DMS79 treated with DMSO at 0.1 percent for 48 hours (cell line): ENCODE measurements at places on chromosomes 6 and 20.

DNA sequence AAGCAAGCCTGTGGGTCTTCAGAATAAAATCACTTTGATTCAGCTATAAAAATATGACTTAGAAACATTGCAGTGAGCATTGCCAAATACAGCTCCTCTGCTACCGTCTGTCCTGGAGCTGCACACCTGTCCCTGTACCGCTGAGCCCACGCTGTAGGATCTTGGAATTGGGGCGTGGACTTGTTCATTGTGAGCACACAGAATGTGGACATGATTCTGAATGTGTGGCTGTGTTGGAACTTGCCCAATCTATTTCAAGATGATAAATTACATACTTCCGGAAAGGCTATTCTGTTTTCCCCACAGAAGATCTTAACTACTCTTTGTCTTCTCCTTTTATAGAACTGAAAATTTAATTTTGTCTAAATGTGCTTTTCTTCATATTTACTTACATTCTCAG, 107.3 kb downstream of the UST start:
- DNase-seq = peak; percentile 25

DNA sequence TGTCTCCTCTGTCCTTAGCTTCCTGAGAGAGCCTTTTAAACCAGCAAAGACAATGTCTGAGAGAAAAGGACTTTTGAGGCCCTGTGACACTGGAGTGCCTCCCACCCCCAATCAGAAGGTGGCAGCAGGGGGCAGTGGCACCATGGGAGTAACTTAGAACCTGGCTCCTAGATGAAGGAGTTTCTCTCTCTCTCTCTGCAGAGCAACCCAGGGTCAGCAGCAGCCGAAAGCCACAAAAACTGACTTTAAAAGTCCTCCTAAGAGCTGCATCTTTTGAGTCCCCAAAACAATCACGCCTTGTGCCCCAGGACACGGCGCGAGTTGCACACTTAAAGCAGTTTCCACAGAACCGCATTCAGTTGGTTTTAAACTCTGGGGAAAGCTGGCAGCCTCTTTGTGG, 5.3 kb upstream of the TCP11 start:
- peak; percentile 33 for DNase-seq

DNA sequence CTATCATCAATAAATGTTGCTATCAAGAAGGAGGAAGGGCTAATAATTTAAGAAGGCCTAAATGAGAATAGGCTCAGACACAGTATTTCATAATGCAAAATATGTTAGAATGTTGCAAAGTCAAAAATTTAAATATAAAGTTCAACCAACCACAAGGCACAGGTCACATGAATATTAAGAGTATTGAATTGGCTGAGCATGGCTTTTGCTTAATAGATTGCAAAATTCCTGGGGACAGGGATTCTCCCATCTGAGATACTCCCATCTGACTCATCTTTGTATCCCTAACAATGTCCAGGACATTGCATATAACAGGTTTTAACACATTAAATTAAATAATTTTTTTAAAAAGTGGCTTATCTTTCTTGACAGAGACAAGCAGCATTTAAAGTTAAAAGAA, 32.9 kb upstream of the UTRN start:
- DNase-seq = no peak

- DNase-seq = no peak
These were observed 456.4 kb upstream of the MANEA start for GRCh38 chr6:95120984-95121383.

GRCh38 chr6:7188492-7188891, 80.7 kb downstream of the RREB1 start:
- DNase-seq = no peak

DNA sequence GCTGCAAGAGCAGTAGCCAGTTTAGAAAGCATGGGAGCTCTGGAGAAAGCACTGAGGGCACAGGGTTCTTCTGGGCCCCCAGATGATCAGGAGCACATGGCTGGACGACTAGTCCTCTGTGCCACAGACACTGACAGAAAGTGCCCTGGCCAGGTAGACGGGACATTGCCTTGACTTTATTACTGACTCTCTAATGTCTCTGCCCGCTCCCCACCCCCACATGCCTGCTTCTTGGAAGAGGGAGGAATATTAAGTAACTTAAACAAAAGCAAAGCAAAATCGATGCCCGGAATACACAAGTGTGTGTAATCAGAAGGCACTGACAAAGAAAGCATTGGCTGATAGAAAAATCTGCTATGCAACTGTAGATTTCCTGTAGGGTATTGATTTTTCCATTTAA, 99.3 kb downstream of the SOBP start:
- DNase-seq = no peak

DNA sequence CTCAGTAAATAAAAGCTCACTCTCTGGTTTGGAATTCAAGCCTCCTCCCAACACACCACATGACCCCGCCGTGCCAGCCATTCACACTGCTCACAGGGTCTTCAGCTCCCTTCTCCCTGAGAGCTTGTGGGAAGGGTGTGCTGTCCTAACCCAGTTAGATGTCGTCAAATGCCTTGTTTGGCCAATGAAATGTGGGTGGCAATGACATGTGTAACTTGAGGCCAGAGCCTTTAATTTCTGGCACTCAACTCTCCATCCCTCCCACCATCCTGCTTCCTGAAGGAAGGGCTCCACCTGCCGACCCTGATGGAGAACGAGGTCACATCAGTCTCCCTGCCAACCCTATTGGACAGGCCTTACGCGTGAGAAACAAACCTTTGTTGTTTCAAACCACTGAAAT, 224.5 kb upstream of the AGPAT4 start:
- DNase-seq = no peak

DNA sequence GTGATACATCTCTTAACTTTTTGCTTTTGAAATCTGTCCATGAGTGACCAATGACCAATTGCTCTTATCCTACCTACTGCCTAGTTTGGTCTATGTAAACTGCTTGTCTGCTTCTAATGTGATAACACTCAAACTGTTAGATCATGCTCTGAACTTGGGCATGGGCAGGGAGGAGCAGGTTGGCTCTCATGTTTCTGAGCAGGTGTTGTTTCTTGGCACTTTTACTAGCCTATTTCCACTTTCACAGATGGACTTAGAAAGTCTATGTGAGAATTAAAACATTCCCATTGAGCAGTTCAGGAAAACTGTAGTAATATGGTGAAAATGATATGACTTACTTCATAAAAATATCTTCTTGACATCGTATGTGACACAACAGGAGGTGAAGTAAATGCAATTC, 538.4 kb downstream of the HACE1 start:
- no peak for DNase-seq

- DNase-seq = no peak
These were observed 84.0 kb downstream of the ESR1 start for GRCh38 chr6:151891524-151891923.

DNA sequence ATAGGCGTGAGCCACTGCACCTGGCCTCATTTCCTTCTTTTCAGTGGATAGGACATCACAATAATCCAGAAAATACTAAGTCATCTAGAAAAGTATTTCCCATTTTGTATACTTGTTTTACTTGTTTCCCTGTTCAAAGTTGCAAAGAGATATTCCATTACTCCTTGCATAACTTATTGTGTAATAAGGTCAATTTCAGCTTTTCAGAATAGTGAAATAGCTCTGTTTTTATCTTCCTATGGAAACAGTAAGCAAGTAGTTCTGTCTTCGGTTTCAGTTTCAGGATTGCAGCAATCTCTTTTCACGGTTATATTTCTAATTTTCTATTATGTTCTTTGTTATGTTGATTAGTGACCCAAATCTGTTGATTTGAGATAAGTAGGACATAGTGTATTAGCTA, 6.0 kb downstream of the STX11 start:
- DNase-seq = no peak

DNA sequence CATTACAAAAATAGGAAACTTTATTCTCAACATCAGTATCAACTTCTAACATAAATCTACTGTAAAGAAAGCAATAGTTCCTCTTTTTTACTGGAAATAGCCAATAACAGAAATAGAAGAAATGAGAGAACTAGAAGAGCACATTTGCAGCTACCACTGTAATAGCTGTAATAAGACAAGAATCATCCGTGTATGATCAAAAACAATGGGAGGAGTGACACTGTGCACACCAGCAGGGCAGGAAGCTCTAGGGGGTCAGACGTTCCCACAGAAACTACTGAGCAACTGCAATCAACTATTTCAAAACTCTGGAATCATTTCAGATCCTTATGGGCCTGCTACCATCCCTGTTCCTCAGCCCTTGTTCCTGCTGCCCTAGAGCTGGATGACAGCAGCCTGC, 43.7 kb downstream of the NINL start:
- DNase-seq = no peak

- no peak for DNase-seq
These were observed 435 bp downstream of the KIFC1 start for GRCh38 chr6:33391922-33392594.

DNA sequence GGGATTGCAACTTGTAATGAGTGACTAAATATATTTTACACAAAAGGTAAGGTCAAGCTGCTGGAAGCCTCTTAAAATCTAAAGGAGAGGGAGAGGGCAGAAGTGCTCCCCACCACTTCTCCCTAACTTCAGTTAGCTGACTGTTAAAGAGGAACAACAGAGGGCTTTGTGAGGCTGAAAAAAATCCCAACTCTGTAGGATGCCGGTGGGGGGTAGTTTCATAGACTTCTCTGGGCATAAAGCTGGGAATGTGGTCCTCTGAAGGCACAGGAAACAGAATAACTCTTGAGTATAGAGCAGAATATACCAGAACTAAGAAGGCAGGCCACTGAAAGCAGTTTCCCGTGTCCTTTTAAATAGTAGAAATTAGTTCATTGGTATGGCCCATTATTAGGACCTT, 71.6 kb downstream of the KIF6 start:
- no peak for DNase-seq

- DNase-seq = no peak
These were observed 55.4 kb upstream of the MOXD1 start for GRCh38 chr6:132456700-132457143.

DNA sequence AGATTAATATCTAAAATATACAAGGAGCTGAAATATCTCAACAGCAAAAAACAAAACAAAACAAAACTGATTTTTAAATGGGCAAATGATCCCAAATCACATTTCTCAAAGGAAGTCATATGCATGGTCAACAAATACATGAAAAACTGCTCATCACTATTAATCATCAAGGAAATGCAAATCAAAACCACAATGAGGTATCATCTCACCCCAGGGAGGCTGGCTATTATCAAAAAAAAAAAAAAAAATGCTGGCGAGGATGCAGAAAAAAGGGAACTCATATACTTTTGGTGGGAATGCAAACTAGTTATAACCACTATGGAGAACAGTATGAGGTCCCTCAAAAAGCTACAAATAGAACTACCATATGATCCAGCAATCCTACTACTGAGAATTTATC, 34.6 kb downstream of the REPS1 start:
- no peak for DNase-seq

- no peak for DNase-seq
These were observed 246.7 kb downstream of the SOD2 start for GRCh38 chr6:159446340-159446739.

- no peak for DNase-seq
These were observed 155.7 kb upstream of the CDYL start for GRCh38 chr6:4620284-4621151.

DNA sequence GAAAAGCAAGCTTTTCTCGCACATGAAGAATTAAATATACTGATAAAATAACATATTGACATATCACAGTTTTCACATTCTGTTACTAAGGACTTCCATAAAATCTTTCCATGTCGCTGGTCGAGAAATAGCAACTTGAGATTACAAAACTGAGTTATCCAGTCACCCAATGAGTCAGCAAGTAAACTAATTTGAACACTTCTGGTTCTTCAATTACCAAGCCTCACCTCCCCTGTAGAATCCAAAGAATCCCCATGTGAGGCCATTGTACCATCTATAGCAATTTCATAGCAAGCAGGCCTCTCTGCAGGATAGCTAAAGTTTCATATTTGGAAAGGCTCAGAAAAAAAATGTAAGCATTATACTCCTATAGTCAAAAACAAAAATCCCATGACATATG, 87.3 kb downstream of the PKHD1 start:
- DNase-seq = no peak

DNA sequence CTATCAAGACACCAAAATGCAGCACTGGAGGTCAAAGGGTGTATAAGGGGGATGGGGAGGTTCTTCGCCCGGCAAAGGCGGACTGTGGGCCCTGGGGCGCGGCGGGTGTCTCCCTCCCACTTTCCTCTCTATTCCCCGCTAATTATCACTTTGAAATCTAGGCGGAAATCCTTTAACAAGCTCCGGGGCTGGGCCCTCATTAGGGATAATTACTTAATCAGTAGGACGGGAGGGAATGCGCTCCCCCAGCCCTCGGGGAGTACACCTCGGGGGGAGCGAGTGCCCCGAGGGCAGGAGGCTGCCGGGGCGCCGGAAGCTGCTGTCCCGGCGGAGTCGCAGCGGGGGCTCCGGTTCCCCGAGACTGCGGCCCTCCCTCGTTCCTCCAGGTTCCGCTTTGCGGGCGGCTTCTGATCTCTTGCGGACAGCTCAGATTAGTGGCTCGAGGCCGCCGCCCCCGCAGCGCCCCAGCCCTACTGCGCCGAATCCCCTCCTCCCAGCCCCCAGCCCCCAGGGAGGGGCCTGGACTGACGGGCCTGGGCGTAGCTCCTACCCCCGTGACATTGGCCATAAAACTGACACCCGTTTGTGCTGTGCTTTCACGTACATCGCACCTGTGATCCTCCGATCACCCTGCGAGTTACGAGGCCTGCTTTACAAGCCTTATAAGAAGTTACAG, 14.7 kb downstream of the MUCL3 start:
- no peak for DNase-seq

GRCh38 chr6:11197175-11197536, 35.3 kb downstream of the NEDD9 start:
- DNase-seq = no peak

DNA sequence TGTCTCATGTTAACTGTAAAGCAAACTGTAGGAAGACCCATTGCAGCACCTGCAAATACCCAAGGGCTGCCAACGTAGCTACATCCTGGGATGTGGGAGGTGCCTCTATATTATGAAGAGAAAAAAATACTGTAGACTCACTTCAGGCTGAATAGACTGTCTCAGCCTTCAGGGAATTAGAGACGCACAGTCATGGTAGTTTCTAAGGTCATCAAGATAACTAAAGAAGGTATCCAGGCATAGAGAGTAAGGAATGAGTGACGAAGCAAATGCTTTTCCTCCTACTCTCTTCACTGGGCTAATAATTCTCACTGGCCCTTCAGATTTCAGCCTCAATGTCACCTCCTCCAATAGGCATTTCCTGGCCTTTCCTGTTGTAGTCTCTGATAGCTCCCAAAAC, 121.6 kb upstream of the ECI2 start:
- no peak for DNase-seq

DNA sequence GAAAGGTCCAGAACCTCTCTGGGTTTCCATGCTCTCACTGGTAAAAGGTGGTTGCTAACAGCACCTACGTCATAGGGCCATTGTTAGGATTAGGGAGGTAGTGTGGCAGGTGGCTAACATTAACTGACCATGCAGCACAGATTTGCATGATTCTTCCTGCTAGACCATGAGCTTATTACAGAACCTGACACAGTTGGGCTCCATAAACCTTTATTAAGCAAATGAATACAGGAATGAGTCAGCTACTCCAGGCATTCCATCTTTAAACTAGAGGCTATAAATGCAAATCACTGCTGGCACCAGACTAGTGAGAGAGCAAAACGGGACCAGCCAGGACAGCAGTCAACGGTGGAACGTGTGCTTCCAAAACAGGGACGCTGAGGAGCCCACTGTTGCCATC, 440.1 kb downstream of the PTPRT start:
- no peak for DNase-seq
